Activated CD8-positive, alpha-beta memory T cell treated with anti-CD3 and anti-CD28 coated beads for 4 hours (primary cell): ENCODE measurements at places on chromosomes 11 and 22.

GRCh38 chr11:46270684-46271083 lies 6.8 kb upstream of the CREB3L1 start:
- no peak for DNase-seq

DNA sequence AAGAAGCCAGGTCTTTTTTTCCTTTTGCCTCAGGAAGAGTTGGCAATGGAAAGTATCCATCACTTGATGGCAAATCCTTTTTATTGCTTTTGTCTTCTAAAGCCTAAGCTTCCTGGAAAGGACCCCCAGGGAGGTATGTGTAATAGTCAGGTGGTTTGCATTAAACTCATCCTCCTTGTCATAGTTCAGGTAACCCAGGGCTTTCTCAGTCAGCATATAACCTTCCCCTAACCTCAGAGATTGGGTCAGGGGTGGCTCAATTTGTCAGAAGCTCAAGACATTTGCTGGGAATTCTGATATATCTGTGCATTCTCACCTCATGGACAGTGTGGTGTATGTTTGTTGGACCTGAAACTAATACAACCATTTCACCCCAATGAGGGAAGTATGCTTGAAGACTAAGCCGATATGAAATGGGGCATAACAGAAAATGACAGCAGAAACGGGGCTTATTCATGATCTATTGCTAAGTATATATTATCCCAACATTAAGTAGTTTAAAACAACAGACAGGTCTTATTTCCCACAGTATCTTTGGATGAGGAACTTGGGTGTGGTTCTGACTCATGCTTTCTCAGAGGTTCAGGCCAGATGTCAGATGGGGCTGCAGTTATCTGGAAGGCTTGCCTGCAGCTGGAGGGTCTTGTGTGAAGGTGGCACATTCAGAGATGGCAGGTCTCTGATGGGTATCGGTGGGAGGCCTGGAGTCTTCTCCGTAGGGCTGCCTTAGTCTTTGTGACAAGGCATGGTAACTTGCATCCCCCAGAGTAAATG lies 135.8 kb upstream of the SPON1 start:
- DNase-seq, result no peak

- no peak for DNase-seq
Measured at GRCh38 chr11:26507229-26507628, 64.8 kb downstream of the MUC15 start.

GRCh38 chr22:38947321-38948140 lies 9.9 kb upstream of the APOBEC3A start:
- no peak for DNase-seq

DNA sequence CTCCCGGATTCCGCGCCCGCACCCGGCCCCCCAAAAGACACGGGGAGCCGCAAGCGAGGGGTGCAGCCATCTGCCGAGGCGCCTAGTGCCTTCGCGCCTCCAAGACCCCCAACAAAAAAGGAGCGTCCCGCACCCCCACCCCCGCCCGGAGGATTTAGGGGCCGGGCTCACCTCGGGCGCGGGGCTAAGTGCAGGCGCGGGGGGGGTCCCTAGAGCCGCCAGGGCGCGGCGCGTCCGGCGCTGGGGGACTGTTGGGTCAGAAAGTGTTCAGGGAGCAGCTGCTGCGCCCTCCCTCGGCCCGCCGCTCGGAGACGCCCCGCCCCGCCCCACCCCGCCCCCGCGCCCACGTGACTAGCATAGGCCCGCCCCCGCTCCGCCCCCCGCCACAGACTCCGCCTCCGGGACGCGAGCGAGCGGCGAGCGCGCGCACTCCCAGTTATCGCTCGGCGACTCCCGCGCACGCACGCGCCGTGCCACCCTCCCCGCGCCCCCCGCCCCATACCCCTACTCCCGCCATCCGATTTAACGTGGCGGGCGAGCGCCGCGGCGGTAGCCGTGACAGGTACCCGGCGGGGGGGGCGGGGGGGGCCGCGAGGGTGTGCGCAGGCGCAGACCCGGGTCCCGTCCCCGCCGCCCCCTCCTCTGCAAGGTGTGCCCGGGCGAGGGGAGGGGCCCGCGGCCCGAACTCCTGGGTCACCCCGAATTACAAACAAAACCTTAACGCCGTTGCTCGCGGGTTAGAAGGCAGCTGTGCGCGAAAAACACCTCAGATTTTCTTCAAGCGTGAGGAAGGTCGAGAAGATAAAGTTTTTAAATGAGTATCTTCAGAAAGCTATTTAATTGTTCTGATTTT lies 56.2 kb downstream of the KCNJ4 start:
- peak; percentile 63 for DNase-seq

DNA sequence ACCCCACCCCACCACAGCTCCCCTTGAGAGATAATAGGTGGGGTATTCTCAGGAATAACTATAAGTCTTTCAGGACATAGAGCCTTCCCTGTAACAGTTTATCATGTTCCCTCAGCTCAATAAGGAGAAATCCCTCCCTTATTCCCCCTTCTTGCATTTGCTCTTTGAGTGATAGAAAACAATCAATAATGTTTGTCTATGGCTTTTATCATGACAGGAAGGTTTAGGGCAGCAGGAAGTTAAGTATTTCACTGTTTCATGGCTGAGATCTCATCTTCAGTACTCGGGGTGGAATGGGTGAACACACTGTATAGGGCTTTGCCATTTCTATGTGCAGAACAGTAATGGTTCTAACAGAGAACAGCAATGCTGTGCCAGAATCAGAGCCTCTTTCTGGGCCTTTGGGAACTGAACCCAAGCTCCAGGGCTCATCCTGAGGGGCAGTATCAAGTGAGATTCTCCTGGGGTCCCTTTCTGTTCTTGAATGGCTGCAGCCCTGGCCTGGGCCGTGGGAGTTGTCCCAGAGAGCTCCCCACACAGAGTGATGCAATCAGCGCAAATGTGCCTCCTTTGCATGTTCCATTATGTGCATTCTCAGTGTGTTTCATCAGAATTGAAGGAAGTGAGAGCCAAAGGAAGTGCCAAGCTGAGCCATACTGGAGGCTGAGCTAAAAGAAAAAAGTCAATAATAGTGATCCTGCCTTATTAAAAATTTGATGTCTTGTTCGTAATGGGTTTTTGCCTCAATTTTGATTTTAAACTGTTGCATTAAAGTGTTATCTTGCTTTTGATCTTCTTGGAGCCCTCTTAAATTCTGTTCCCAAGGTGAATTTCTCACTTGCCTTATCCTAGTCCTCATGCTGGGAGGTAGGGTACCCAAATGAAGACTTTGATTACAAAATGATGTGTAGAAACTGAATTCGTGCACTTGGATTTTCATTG lies 2.9 kb upstream of the CYP2R1 start:
- no peak for DNase-seq

DNA sequence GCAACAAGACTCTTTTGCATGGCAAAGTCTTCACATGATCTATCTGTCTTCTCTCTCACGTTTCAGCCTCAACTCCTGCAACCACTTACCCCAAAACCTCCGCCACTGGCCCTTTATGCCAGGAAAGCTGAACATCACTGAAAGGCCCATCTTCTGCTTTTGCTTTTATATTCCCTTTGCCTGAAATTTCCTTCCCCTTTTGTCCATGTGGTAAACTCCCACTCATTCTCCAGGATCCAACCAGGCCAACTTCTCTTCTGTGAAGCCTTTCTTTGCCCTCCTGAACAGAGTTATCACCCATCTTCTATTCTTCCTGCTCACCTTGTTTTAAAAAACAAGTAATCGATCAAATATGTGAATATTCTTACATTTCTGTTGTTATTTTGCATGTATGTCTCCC lies 117.8 kb downstream of the WNT11 start:
- DNase-seq, result no peak

- no peak for DNase-seq
Measured at GRCh38 chr11:17760102-17761029, 25.8 kb downstream of the KCNC1 start.

- no peak for DNase-seq
Measured at GRCh38 chr11:17972987-17973386, 39.9 kb downstream of the SERGEF start.

- no peak for DNase-seq
Measured at GRCh38 chr11:59112494-59112893, 5.5 kb downstream of the FAM111B start.

DNA sequence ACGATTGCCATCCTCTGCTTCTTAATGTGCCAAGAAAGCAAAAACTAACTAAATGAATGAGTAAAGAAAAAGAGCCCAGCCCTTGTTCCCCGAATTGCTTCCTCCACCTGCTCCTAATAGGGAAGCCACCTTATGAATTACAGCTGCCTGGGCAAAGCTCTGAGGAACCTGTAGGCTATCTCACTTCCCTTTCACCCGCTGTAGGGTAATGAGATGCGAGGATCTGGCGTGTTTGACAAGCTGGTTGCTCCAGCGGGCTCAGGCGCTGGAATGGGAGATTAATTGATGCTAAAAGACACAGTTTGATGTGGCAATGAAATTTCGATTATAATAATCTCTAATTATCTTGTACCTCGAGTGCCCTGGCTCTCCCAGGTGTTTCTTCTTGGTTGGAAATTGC lies 256.4 kb downstream of the NTM start:
- DNase-seq, result no peak

DNA sequence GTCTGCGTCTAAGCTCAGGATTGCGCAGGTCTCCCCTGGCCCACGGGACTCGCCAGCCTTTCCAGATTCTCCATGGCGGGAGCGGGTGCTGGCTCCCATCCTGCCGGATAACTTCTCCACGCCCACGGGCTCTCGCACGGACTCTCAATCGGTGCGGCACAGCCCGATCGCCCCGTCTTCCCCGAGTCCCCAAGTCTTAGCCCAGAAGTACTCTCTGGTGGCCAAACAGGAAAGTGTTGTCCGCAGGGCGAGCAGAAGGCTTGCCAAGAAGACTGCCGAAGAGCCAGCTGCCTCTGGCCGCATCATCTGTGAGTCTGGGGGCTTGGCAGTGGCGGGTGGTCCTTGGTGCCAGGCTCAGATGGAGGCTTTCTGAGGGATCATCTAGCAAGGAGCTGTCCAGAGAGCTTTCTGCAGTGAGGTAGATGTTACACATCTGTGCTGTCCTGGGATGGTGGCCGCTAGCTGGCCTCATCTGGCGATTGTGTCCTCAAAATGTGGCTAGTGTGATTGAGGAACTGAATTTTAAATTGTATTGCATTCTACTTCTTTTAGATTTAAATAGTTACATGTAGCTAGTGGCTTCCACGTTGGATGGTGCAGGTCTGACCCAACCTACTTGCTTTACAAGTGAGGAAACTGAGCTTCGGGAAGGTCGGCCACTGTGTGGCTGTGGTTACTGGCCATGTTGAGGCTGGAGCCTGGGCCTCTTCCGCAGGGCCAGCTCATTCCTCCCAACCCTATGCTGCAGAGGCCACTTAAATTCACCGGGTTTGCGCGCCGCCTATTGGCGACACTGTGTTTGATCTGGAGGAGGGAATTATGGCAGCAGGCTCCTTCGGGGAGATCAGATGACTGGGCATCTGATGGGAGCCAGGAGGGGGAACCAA lies 6.7 kb downstream of the INCENP start:
- no peak for DNase-seq

DNA sequence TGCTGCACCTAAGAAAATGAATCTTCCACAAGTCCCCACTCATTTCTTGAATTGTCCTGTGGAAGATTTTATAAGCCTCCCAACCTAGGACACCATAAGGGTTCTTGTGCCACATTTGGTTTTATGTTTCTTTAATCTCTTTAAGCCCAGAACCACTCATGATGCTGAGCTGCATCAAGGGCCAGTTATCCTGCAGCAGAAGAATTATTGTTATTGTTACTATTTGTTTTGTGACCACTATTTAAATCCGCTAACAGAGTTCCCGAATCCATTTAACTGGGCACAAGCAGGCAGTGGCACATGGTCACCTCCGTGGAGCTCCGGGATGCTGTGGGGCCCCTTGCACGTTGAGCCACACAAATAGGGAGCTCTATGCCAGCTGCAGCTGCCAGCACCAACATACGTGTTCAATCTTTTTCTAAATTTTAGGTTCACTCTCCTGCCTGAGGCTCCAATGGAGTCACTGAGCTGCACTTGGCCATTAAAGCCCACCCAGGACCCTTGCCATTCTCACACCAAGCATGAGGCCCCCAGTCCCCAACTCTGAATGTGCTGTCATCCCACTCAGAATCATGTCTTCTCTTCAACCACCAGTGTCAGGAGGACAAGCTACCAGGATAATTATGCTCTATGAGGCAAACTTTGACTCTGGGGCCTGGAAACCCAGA lies 60.6 kb downstream of the DGCR2 start:
- DNase-seq, result no peak

DNA sequence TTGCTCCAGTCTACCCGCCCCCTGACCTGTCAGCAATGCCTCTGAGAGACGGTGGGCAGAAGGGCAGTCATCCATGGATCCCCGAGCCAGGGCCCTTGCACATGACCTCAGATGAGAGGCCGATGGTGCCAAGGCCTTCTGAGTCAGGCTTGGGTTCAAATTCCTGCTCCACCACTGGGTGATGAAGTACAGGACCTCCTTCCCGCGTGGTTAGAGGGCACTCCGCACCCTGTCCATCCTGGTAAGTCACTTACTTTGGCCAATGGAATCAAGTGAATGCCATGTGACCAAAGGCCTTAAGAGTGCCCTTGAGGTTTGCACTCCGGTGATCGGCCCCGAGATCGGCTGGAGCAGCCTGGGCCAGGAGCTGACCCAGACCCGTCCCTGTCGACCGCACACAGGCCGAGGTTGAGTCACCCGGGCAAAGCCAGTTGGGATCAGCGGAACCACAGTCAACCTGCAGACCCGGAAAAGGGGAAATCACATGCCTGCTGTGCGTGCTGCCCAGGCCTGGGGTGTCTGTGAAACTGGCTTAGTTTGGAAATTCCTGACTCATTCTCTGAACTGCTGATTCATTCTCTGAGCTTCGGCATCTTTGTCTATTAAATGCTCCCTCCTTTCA lies 48.9 kb downstream of the RTL6 start:
- DNase-seq, result no peak

- no peak for DNase-seq
Measured at GRCh38 chr11:61577383-61578118, 3.3 kb downstream of the SYT7 start.

DNA sequence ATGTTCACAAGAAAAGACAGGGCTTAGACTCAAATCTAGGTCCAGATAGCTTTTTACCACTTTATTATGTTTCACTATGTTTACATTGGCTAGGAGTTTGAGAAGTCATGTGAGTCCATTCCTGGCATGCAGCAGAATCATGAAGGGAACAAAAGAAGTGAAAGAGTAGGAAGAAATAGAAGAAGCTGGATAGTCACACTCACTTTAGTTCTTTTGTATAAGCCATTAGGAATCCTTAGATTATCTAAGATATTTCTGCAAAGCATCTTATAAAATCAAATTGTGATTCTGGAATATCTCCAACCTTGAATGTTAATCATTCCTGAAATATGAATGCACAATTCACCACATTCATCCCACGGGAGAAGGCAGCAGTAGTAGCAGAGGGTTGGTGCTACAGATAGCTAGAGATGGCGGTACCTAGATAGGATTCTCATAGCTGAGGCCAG lies 31.9 kb downstream of the MAML2 start:
- no peak for DNase-seq
